ENCODE measurements at places on chromosomes 1 and 21.
A peak's percentile ranks its signal among the peaks of the same experiment; 100 is the strongest.

GRCh38 chr21:31172328-31172727 lies 134.1 kb upstream of the KRTAP19-8 start:
- no peak for DNase-seq

GRCh38 chr21:43775190-43775589 lies 918 bp downstream of the CSTB start:
- DNase-seq: no peak

DNA sequence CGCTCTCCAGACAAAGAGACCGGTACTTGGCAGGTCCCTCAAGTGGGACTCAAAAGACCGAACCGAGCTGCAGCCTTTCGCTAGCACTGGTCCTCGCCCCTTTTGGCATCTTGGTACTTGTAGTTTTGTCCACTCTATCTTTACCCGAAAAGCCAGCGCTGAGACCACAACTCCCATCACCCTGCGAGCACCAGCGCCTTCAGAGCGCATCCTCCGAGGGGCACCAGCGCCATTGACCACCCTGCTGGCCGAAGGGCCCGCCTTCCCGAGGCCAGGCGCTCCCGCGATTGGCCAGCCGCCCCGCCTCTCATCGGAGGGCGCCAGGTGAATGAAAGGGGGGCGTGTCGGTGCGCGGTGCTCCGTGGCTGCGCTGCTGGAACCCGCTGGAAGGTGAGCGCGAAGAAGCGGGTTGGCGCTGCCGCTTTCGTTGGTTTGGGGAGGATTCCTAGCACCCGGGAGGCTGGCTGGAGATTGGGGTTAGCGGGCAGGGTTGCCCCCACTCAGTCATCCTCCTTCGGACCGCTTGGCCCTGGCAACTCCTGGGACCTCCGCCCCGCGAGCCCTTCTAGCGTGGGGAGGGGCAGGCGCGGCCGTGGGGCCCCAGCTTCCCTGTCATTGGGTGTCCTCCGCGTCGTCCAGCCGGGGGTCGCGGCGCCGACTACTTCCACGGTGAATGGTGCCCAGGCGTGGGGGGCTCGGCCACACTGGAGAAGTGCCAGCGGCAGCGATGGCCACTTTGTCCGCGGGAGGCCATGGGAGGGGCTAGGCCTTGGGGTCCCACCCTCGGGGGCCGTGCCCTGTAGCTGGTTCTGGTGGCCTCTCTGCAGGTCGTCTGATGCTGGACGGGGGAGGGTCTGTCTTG lies at the start of gene ZBTB8B:
Gene ZBTB8B (plus strand): TSS at position 357 of the 862 bp plus-strand sequence. CDS start 5,553 bp downstream, outside the sequence.
- peak; percentile 80 for DNase-seq

GRCh38 chr1:2474104-2474844 lies 1.8 kb upstream of the PLCH2 start:
- DNase-seq: no peak

- no peak for DNase-seq
Measured at GRCh38 chr1:202567738-202568137, 142.5 kb downstream of the SYT2 start.

DNA sequence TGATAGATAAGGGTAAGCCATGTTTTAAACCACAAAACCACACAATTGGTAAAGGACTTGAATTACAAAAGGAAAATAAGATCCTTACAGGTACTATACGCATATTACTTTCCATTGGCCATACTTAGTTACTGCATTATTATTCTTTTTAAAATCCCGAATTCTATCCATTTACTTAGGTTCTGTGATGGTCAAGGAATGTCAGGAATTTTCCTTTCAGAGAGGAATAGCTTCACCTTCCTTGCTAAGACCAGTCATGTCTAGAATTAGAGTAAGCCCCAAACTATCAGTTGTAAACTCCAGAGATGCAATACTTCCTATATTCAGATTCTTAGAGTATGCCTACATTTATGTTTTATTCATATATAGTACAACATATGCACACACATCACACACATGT lies 13.7 kb downstream of the EFCAB7 start:
- no peak for DNase-seq

GRCh38 chr21:24658026-24658425 lies 949.3 kb downstream of the MRPL39 start:
- no peak for DNase-seq

DNA sequence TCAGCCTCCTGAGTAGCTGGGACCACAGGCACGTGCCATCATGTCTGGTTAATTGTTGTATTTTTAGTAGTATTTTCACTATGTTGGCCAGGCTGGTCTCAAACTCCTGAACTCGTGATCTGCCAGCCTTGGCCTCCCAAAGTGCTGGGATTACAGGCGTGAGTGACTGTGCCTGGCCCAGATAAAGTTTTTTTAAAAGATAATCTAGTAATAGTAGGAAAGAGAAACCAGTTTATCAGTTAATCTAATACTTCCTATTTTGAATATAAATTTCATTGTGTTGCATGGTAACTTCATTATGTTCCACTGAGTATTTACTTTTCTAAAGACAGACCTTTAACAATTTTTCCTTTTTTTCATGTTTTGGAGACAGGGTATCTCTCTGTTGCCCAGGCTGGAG lies 10.0 kb downstream of the RABGAP1L start:
- DNase-seq: no peak

GRCh38 chr1:205593967-205594366 lies 37.8 kb downstream of the ELK4 start:
- DNase-seq: no peak

DNA sequence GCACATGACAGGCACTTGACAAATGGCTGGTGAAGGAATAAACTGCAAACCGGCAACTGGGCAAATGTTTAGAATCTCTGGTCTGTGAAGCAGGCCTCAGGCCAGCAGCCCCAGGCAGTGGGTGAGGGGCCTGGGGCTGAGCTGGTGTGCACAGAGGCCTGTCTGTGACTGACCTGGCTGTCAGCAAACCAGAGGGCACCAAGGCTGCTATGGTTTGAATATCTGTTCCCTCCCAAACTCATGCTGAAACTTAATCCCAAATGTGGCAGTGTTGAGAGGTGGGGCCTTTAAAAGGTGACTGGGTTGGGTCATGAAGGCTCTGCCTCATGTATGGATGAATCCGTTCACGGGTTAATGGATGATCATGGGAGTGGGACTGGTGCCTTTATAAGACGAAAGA lies 139.8 kb downstream of the DMRTB1 start:
- no peak for DNase-seq

DNA sequence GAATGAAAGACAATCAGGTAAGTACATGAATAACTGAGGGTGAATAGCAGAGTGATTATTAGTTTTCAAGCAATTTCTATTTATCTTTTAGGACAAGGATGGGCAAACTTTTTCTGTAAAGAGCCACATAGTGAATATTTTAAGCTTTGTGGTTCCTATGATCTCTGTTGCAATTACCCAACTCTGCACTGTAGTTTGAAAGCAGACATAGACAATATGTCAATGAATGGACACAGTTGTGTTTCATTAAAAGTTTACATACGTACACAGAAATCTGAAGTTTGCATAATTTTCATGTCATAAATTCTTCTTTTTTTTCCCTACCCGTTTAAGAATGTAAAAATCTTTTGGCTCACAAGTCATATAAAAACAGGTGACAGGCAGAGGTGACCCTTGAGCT lies 71.4 kb downstream of the ZNF281 start:
- no peak for DNase-seq

DNA sequence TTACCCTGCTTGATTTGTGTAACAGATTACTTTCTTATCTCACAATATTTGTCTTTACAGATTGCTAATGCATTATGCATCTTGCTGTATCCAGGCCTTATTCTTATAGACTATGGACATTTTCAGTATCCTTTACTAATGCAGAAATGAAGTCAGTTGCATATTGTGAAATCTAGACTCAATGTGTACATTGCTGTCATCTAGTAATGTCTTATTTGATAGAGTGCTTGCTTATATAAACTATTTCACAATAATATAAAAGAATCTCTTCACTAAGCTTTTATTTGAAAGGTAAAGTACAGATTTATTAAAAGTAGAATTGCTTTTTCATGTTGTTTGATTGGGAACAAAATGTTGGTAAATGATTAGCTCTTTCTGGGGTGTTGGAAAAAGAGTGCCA lies 39.6 kb downstream of the ALG6 start:
- DNase-seq: no peak

- no peak for DNase-seq
Measured at GRCh38 chr1:230992100-230992774, 13.3 kb downstream of the ARV1 start.

- peak; percentile 26 for DNase-seq
Measured at GRCh38 chr1:15249081-15249480, 2.1 kb downstream of the FHAD1 start.

- no peak for DNase-seq
Measured at GRCh38 chr1:164433141-164433817, 125.7 kb upstream of the PBX1 start.

- no peak for DNase-seq
Measured at GRCh38 chr1:225366552-225366951, 61.3 kb downstream of the LBR start.

- peak; percentile 90 for DNase-seq
Measured at GRCh38 chr1:220880726-220881506, 1.7 kb downstream of the HLX start.

- no peak for DNase-seq
Measured at GRCh38 chr1:207971331-207972219, 60.6 kb upstream of the CD34 start.

- no peak for DNase-seq
Measured at GRCh38 chr1:1137256-1138045, 21.6 kb upstream of the C1orf159 start.

GRCh38 chr1:40155135-40155534 lies 6.1 kb upstream of the RLF start:
- DNase-seq: no peak

DNA sequence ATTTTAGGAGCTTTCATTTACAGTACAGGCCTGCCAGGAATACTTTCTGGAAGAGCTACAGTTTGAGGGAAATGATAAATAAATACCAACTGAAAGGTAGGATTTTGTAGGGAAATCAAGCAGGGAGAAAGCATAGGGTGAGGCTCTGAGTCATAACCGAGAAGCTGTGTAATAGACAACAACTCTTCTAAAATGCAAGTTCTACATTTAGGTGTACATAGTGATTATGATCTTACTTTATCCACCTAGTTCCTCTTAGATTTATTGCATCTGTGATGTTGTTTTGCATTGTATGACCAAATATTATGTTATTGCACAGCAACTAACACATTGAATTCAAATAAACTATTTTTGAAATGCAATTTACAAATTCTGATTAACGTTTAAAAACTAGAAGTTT lies 819.3 kb downstream of the PLA2G4A start:
- no peak for DNase-seq

DNA sequence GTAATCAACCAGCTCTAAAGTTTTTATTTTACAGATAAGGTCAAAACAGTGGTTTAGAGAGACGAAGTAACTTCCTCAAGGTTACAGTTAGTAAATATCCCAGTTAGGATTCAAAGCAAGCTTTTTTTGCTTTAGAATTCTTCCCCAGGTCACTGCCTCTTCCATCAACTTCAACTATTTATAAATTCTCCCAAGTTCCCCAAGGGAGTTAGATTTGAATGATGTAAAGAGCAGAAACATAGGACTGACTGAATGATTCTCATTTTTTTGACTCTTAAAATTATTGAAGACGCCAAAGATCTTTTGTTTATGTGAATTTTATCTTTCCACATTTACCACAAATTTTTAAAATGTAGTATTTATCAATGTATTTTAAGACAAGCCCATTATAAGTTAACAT lies 4.1 kb downstream of the POGZ start:
- no peak for DNase-seq

- no peak for DNase-seq
Measured at GRCh38 chr1:198856601-198857000, 217.8 kb downstream of the PTPRC start.

DNA sequence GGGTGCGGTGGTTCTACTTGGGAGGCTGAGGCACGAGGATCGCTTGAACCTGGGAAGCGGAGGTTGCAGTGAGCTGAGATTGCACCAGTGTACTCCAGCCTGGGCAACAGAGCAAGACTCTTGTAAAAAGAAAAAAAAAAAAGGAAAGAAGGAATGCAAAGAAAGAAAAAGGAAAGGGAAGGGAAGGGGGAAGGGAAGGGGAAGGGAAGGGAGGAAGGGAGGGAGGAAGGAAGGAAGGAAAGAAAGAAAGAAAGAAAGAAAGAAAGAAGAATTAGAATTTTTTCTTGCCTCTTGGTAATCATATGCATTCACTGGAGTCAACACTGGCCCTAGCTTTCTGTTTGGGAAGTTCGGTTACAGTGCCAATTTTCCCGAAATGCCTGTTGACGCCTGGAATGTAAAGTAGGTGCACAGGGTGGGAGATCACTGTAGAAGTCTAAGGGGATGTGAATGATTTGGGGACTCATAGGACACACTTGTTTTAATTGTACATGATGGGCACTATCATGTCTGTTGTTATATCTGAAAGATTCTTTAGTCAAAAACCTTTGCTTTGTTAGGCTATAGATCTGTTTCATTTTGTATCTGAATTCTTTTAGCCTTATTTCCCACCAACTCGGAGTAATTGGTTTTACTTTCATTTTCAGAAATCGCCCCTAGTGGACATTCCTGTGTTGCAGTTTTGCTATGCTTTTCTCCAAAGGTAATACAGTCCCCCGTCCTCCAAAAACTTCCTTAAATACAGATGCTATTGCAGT lies 59.8 kb upstream of the MORC3 start:
- DNase-seq: peak; percentile 80

DNA sequence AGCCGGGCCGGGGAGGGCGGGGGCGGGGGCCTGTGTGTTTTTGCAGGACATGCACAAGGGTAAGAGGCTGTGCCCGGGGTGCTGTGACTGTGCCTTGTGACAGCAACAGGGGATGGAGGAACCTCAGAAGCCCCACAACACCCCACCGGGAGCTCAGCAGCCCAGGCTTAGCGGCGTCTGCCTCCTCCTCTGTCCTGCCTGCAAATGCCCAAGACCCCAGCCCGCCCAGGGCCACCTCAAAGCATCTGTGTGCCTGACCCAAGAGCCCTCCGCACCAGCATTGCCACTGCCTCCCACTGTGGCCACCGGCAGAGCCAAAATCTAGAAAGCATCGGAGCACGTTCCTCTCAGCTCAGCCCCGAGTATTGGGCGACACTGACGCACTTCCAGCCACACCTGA lies 2.7 kb upstream of the ACTRT2 start:
- no peak for DNase-seq

GRCh38 chr1:226809785-226810571 lies 60.4 kb upstream of the PSEN2 start:
- DNase-seq: peak; percentile 22

GRCh38 chr1:171379846-171380245 lies 65.9 kb downstream of the FMO4 start:
- DNase-seq: no peak

GRCh38 chr21:25907573-25908275 lies 173.0 kb downstream of the GABPA start:
- DNase-seq: no peak

DNA sequence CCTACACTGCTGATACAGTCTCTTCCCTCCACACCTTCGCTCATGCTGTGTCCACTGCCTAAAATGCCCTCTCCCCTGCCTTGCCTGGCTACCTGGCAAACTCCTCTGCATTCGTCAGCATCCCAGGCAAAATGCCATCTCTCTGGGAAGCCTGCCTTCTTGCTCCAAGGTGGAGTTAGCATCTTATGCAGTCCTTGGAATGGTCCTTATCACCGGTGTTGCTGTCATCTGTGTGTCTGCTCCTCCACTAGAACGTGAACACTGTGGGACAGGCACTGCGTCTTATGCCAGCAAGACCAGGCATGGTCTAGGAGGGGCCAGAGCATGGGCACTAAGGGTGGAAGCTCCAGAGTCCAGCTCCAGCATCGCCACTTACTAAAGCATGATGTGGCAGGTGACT lies 211.8 kb downstream of the MATN1 start:
- DNase-seq: no peak
